Hypothalamus (tissue), 51 donors: ENCODE measurements at places on chromosomes 7 and 10.

DNA sequence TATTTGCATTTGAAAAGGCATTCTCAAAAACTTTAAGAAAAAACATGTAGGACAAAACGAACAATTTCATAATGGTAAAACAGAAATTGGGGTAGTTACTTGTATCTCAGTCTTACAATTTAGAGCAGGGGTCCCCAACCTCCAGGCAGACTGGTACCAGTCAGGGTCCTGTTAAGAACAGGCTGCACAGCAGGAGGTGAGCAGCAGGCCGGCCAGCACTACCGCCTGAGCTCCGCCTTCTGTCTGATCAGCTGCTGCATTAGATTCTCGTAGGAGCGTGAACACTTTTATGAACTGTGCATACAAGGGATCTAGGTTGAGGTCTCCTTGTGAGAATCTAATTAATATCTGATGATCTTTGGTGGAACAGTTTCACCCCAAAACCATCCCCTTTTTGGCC is 77.3 kb downstream of the SEMA3A start:
- no peak for DNase-seq

DNA sequence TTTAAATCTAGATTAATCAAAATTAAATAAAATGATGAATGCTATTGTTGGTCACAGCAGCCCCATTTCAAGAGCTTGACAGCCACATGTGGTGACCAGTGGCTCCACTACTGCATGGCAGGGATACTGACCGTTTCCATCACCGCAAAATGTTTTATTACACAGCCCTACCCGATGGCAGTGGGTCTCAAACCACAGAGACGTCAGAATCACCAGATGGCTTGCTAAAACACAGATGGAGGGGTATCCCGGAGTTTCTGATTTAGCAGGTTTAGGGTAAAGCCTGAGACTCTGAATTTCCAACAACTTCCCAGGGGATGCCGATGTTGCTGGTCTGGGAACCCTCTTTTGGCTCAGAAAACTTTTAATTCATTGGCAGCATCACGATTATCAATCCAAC is 47.9 kb downstream of the RSU1 start:
- no peak for DNase-seq

DNA sequence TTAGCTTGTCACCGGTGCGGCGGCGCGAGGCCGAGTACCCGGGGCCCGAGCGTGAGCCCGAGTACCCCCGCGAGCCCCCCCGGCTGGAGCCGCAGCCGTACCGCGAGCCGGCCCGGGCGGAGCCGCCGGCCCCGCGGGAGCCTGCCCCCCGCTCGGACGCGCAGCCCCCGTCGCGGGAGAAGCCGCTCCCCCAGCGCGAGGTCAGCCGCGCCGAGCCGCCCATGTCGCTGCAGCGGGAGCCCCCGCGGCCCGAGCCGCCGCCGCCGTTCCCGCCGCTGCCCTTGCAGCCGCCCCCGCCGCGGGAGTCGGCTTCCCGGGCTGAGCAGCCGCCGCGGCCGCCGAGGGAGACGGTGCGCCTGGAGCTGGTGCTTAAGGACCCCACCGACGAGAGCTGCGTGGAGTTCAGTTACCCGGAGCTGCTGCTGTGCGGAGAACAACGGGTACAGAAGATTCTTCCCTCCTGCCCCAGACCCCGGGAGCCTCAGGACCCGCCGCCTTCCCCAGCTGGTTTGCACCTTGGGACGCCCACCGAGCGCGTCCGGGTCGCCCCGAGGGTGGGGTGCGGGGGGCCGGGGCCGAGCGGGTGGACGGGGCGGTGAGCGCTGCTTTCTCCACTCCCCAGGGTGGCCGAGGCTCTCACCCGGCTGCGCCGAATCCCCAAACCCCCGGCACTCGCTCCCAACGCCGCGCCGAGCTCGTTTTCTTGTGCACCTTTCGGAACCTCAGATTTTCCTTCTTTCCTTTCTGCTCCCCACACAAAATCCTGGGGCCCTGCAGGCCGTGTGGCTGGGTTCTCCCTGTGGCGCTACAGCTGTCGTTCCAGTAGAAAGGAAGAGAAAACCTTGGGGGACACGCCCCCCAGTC is 708 bp downstream of the UBN2 start:
- peak; percentile 2 for DNase-seq

GRCh38 chr7:107785170-107785569 is 17.9 kb downstream of the SLC26A3 start:
- DNase-seq = no peak

GRCh38 chr7:7125963-7126362 is 56.4 kb upstream of the C1GALT1 start:
- DNase-seq = no peak

GRCh38 chr10:123926401-123927264 is 35.0 kb upstream of the CPXM2 start:
- no peak for DNase-seq

GRCh38 chr10:104487794-104488438 is 134.3 kb downstream of the CFAP58 start:
- no peak for DNase-seq

DNA sequence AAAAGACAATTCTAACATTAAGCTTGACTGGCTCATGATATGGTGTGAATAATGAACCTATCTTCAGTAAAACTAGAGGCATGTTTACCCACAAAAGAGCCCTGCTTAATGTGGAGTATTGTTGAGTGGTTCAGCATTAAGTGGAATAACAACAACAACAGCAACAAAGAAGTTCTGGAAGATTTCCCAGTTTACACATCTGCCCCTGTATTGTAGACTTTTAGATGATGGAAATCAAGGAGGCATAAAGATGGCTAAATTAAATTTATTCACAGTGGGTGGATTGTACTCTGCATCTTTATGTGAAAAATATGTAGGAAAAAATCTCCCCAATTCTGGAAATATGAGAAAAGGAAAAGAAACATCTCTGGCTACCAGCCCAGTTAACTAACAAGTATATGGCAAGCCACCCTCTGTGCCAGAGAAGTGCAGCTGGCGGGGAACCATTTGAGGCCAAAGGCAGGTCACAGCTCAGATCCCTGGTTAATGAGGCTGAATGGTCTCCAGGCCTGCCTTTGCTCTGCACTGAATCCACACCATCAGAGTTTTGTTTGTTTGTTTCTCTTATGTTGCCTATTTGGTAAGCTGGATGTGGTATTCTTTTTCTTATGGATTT is 186.0 kb downstream of the SEMA3D start:
- DNase-seq = no peak

DNA sequence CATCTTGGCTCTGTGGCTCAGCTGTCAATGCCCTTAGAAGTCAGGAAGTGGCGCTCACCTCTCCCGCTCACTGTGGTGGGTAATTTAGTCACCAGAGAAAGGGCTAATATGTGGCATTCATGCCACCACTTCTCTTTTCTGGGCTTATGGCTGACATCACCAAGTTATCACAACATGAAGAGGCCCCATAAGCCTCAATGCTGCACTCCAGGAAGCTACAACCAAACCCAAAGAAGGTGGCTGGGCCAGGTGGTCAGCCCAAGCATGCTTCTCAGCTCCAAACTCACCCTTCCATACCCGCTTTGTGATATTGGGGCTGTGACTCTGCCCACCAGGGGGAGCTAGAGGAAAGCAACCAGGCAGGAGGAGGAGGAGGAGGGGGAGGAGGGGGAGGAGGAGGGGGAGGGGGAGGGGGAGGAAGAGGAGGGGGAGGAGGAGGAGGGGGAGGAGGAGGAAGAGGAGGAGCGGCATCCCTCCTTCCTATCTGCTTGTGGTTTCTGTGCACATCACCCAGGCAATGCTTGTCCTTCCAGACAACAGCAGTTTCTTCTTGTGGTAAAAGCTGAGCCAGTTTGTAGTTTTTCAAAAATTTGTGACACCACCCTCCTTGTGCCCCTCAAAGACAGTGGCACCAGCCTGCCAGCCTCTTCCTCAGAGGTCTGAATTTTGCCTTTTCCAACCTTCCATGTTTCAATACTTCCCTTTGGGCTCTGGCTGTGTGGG is 42.1 kb downstream of the CYP26A1 start:
- DNase-seq = peak; percentile 12

DNA sequence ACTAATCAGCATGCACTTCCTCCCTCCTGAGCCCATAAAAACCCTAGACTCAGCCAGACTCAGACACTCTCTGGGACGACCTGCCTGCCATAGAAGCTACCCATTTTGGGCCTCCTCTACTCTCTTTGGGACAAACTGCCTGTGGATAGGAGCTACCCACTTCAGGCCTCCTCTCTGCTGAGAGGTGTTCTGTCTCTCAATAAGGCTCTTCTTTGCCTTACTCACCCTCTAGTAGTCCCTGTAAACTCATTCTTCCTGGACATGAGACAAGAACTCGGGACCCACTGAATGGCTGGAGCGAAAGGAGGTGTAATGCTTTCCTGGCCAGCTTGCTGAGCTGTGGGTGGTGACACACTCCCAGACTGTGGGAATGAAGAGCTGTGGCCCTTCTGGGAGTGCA is 424.8 kb upstream of the FZD8 start:
- no peak for DNase-seq

DNA sequence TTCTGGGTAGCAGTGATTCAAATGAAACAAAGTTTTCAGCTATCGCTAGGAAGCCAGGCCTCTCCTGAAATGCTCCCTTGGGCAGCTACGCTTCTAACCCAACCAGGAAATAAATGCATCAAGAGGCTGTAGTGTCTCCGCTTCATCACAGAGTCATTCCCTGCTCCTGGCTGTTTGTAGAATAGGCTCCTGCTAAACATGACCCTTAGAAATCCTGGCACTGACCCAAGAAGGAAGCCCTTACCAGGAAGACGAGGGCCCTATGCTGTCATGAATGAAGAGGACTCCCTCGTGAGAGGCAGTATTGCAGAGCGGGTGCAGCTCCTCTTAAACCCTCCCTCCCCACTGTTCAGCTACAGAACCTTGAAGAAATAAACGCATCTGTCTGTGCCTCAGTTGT is 48.3 kb downstream of the NOD1 start:
- no peak for DNase-seq

- no peak for DNase-seq
Observed at GRCh38 chr10:33798754-33799153, 464.3 kb upstream of the NRP1 start.

DNA sequence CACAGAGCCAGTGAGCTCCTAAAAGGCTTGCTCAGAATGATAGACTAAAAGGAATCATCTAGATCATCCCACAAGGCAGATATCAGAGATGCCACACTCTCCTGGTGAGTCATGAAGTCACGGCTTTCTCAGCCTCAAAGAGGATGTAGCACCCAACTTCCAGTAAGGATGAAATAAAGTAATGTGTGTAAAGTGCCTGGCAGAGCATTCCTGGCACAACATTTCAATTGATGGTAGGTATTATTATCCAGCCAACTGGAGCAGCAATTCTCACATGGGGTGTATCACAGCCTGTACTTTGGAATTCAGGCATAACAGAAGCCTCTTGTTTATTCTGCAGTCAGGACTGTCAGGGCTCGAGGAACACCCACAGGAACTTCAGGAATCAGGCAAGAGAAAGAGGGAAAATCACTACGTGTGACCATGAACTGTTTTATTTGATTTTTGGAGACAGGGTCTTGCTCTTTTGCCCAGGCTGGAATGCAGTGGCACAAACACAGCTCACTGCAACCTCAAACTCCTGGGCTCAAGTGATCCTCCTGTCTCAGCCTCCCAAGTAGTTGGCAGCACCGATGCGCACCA is 5.3 kb upstream of the NAT16 start:
- DNase-seq = no peak

DNA sequence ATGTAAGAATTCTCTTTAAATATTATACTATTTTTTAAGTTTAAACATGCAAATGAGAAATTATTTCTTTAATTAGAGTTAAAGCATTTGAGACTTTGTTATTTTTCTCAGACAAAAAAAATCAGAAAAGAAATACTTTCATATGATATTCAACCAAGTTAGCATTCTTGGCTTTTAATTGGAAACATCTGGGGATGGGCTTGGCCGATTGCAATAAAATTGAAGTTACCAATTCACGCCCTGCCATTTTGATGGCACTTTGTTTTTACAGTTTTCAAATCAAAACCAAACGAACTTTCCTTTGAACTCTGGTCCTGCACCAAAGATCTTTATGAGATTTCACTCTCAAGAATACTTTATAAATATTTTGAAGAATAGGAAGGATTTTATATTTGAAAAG is 127.7 kb downstream of the ATE1 start:
- no peak for DNase-seq

DNA sequence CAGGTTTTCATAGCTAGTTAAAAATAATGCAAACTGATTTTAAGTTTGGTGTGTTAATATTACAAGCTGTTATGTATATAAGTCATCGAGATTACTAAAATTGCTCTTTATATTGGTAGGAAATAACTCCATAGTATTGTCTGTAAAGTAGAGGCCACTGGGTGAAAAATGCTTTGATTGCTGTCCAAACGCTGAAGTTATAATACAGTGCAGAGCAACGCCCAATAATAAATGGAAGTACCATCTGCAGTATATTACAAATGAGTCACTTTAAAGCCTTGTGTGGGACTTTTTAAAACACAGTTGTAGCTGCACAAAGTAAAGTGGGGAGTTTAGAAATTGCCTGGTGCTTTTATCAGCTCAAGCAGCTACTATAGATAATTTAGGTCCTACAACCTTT is 196.1 kb downstream of the NXPH1 start:
- DNase-seq = no peak

- no peak for DNase-seq
Observed at GRCh38 chr10:95346715-95347401, 56.1 kb upstream of the PDLIM1 start.

DNA sequence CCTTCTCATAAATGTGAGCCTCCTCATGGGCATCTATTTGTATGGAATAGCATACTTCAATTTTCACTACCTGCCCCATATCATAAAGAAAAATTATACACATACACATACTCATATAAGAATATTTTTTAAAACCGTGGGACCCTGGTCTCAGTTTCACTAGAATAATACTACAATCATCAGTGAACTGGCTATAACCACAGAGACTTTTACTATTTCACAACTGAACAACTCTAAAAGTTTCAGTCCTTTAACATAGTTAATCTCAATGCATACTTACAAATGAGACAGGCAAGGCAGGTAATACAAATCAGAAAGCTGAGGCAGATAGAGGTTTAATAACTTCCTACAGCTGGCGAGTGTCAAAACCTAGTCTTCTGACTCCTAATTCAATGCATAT is 83.1 kb downstream of the LRRN3 start:
- DNase-seq = no peak

- DNase-seq = no peak
Observed at GRCh38 chr7:108266035-108266434, 135.9 kb upstream of the LAMB4 start.

- DNase-seq = peak; percentile 10
Observed at GRCh38 chr10:15209827-15210509, 41.5 kb upstream of the NMT2 start.

DNA sequence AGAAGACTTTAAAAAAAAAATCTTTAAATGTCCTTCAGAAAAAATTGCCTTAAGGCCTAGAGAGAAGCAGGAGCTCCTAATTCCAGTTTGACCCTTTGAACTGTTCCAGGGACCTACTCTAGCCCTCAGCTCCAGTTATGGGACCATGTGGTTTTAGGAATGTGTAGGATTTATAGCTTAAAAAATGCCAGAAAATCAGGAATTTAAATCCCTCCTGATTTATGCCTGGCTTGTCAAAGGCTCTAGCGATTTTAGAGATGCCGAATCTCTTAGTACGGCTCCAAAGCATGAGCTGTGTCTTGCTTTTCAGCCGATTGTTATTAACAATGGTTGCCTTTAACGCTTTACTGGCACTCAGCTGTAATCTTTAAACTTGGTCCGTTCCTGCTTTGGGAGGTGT is 130.6 kb upstream of the NPVF start:
- DNase-seq = no peak

- DNase-seq = no peak
Observed at GRCh38 chr10:13987446-13987845, 343.3 kb downstream of the FRMD4A start.
